ENCODE measurements at places on chromosomes 1 and 21.

- no peak for DNase-seq
Measured at GRCh38 chr1:162857850-162858249, 3.1 kb downstream of the CCDC190 start.

GRCh38 chr1:28248273-28249012 is 10.9 kb upstream of the SESN2 start:
- DNase-seq = peak; percentile 63

GRCh38 chr1:8351693-8352470 is 34.0 kb downstream of the SLC45A1 start:
- DNase-seq = no peak

- DNase-seq = peak; percentile 87
Measured at GRCh38 chr1:227318016-227318852, at the start of gene CDC42BPA. CDC42BPA (minus strand) TSS chr1:227318492; CDS start chr1:227317182, 1,310 bp downstream.

DNA sequence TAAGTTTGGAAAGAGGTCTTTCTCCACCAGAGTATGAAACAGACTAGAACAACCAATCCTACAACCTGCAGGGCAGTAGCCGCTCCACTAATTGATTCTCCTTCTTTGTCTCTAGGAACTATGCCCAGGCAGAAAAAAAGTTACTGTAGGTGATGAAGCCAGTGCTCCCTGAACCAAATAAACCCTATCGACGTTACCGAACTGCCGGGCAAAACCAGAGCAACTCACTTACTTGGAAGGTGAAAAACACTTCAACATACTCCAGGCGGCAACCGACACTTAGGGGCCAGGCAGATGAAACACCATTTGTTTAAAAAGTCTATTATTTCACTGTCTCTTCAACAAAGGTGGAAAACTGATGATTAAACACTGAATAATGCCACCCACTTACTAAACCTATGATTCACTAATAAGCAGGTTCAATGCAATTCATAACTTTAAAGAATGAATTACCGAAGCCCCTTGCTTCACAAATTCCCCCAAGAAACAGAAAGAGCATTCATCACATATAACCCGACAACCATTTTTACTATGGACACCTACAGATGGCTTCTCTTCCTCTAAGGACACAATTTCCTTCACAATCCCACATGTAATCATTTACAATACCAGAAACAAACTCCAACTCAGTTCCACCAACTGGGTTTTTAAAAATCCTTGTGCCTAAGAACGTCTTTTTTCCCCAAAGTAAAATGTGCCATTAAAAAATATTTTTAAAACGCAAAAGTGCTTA is 1.6 kb downstream of the NRIP1 start:
- DNase-seq = no peak

DNA sequence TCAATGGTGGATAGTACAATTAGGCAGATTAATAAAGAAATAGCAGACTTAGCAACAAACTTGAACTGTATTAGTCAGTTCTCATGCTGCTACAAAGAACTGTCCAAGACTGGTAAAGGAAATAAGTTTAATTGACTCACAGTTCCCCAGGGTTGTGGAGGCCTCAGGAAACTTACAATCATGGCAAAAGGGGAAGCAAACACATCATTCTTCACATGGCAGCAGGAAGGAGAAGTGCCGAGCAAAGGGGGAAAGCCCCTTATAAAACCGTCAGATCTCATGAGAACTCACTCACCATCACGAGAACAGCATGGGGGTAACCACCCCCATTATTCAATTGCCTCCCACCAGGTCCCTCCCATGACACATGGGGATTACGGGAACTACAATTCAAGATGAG is 27.1 kb upstream of the PDE4B start:
- no peak for DNase-seq

DNA sequence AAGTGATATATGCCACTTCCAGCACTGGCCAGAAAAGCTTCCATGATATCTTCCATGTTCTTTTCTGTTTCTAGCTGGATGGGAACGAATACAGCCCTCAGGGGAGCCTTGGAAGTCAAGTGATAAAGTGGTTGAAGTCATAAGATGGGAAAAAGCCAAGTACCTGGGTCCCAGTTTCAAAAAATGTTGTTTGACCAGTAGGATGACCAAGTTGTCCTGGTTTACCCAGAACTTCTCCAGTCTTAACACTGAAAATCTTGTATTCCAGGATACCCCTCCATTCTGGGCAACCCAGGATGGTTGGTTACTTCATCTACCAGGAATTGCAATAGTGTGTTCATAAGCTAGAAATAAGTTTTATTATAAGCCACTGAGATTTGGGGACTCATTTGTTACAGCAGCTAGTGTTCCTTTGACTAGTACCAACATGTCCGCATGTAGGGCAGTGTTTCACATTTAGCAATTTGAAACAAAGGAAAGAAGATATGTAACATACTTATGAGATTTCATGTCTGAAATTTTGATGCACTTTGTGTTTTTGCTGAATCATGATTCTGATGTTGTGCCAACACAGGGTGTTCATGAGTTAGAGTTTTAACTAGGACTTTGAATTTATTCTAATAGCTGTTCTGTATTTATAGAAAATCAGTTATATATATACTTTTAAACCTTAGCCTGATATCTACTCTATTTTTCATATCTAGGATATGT is 139.9 kb downstream of the TPR start:
- DNase-seq = no peak

- DNase-seq = no peak
Measured at GRCh38 chr1:151578941-151579340, 32.9 kb upstream of the SNX27 start.

DNA sequence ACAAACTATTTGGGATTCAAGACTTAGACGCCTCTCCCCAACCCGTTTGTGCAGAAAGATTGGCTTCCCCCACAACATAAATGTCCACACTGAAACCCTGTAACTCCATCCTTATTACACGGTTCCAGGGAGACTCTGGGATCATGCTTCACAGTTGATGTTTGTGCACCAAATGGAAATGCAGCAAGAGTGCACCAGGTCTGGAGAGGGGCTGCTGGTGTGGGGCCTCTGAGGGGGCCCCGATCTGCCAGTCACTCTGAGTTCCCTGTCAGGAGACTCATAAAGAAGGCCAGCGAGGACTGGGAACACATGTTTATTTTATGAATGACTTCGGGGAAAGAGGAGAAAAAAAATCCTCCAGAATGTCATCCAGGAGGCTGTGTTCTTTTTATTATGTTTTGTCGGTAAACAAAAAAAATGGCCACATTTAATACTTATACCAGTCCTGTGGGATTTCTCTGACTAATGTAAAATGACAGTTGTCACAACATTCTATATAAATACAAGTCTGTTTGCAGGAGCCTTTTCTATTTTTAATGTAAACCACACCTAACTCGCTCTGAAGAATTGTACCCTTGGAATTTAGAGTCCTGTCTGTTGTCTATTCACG is 439.1 kb upstream of the VAMP3 start:
- no peak for DNase-seq

- DNase-seq = no peak
Measured at GRCh38 chr1:22636353-22636752, at the start of gene C1QA. C1QA (plus strand) TSS chr1:22636628; CDS start chr1:22637617, 989 bp downstream.

DNA sequence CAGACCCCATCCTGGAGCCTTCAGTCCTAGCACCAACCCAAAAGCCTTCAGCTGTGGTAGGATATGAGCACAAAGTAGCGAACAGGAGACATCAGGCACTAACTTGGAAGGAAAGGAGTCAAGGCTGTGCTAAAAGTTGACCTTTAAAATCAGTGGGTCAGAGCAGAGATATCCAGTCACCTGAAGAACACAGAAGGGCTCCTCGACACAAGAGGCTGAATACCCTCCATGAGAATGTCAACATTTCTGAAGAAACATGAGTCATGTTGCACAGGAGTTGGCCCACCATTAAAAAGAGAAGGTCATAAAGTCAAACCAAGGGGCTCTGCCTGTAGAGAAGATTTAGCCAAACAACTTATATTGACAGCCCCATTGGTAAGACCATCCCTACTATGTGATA is 172.5 kb downstream of the PLPP3 start:
- DNase-seq = no peak

DNA sequence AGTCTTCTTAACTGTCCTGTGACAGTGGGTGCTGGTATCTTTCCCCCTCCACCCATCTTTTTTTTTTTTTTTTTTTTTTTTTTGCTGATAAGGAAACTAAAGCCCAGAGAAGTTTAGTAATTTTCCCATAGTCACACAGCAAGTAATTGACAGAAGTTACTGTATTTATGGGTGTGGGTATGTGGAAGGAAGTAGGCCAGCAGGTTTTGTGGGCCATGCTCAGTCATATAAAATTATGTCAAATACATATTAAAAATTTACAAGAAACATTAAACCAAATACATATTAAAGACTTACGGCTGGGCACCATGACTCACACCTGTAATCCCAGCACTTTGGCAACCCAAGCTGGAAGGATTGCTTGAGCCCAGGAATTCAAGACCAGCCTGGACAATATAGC is 51.5 kb downstream of the KAZN start:
- DNase-seq = no peak

- no peak for DNase-seq
Measured at GRCh38 chr1:30995990-30996612, 69.4 kb downstream of the PUM1 start.

- no peak for DNase-seq
Measured at GRCh38 chr1:211493133-211493871, 1.3 kb upstream of the RD3 start.

GRCh38 chr1:197341626-197342025 is 73.6 kb downstream of the CRB1 start:
- no peak for DNase-seq

- no peak for DNase-seq
Measured at GRCh38 chr1:155871390-155871789, 12.0 kb downstream of the SYT11 start.

DNA sequence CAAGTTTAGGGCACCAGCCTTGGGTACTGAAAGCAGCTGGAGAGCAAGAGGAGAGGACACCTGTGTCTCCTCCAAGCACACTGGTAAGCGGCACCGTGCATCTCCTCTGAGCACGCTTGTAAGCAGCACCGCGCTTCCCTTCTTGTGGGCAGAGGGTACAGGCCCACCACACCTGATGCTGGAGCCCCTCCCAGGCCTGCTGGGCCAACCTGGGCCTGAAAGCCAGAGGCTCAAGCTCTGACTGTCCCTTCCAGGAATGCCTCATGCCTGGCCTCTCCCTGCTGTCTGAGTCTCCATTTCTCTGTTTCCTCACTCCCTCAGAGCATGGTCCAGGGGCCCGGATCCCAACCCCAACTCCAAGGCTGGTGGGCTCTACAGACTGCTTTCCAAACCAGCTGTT is 25.9 kb downstream of the DMBX1 start:
- no peak for DNase-seq

- no peak for DNase-seq
Measured at GRCh38 chr1:34263406-34263805, 86.7 kb downstream of the C1orf94 start.

- no peak for DNase-seq
Measured at GRCh38 chr1:163864207-163864606, 542.5 kb downstream of the NUF2 start.

DNA sequence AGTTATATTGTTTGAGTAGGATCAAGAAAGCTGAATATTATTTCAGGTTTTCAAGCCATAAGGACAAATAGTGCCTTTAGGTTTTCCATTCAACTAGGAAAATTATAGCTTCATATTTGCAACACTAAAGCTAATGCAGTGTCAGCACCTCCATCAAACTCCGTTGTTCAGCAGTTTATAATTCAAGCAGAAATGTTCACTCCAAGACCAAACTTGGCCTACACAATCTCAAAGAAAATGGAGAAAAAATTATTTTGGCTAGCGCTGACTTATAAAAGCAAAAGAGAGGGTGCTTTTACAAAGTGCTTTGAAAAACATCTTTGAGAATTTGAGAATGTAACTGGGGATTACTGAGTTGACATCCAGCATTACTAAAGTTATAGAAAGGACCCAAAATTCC is 1.4 kb downstream of the SPAG17 start:
- DNase-seq = no peak

- DNase-seq = no peak
Measured at GRCh38 chr1:158311066-158311465, 20.3 kb downstream of the CD1B start.

- no peak for DNase-seq
Measured at GRCh38 chr21:20997636-20998455, at the start of gene NCAM2. NCAM2 (plus strand) TSS chr21:20998409.

DNA sequence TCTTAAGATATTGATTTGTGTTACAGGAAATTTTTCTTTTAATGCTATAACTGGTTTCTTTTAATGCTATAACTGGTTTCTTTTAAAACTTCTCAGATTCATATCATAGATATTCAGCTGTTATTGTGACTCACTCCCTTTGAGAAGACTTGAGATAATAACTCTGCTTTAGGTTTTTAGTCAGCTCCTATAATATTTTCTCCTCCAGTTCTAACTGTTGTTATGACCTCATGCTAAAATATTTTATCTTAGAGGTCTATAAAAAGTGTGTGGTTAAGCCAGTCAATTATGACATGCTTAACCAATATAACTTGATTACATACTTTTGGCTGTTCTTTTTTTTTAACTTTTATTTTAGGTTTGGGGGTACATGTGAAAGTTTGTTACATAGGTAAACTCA is 280.2 kb downstream of the PTGER3 start:
- DNase-seq = no peak

GRCh38 chr1:35598895-35599294 is 25.8 kb downstream of the TFAP2E start:
- no peak for DNase-seq

GRCh38 chr1:74328851-74329250 is 93.7 kb downstream of the TNNI3K start:
- no peak for DNase-seq

DNA sequence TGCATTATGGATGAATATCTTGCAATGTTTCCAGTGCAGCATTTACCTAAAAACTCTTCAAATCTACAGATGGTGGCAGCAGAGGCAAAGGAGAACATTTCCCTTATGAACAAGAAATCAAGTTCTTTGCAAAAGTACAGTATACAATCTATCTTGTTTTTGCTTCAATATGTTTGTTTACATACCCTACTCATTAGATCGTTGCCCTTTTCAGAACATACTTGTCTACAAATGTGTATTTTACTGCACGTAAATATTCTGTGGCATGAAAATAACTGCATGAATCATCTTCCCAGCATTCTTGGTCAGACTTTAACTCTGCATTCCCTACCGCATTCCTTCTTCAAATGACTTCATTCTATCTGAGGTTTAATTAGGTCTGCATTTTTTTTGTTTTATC is 212.7 kb downstream of the ZP4 start:
- no peak for DNase-seq

DNA sequence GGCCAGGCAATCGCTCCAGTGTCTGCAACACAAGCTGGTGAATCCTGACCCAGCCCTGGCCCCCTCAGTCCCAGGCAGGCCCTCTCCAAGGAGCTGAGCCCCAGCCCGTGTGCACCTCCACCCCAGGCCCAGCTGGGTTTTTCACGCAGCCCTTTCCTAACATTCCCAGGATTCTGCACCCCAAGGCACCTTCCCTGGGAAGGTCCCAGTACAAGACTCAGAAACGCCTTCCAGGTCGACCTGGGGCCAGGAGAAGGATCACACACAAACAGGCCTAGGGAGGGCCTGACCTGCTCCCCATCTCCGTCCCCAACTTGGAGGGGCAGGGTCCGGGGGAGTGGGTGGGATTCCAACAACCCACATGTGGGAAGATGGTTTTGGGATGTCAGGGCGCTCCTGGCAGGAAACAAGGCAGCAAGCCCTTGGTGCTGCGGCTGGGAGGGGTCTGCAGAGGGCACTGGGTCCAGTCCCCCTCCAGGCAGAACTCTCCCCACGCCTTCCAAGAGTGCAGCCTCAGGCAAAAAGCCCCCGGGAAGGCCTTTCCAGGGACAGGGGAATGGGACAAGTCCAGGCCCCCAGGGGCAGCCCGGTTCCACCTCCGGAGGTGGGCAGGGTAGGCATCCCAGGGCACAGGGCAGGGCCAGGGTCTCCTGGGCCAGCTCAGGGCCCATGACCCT is 58.3 kb downstream of the KCNAB2 start:
- no peak for DNase-seq

GRCh38 chr1:162328512-162328911 is 48.1 kb downstream of the SPATA46 start:
- DNase-seq = no peak

GRCh38 chr21:44919111-44919912 is 1.4 kb downstream of the ITGB2 start:
- no peak for DNase-seq

All from GDM1 (cell line).